ENCODE measurements at places on chromosomes 3 and 15. TPM values are rescaled to one million over a fixed set of nuclear protein-coding genes. Genes with fewer than 3 reads are reported as not detected.

Gene HTR3E
- not detected for total RNA-seq

Gene PLIN1
- total RNA-seq: 1.0 TPM

Gene PLAAT1
- 1.8 TPM for total RNA-seq

Gene GPR176
- 1.8 TPM for total RNA-seq

Gene ACKR2
- total RNA-seq: 0.87 TPM

GRCh38 chr15:33506781-33507296 lies 196.1 kb downstream of the RYR3 start:
- no peak overlapping the region for H3K4me3 ChIP-seq
- H3K27ac ChIP-seq: no peak overlapping the region
- H3K4me1 ChIP-seq: no peaks in the 10 kb centered on the region

GRCh38 chr15:90918034-90918788 lies 14.1 kb downstream of the HDDC3 start:
- no peak for DNase-seq
- no peak overlapping the region for H3K4me3 ChIP-seq
- H3K27me3 ChIP-seq: no peaks in the 10 kb centered on the region
- no peak overlapping the region for H3K27ac ChIP-seq

DNA sequence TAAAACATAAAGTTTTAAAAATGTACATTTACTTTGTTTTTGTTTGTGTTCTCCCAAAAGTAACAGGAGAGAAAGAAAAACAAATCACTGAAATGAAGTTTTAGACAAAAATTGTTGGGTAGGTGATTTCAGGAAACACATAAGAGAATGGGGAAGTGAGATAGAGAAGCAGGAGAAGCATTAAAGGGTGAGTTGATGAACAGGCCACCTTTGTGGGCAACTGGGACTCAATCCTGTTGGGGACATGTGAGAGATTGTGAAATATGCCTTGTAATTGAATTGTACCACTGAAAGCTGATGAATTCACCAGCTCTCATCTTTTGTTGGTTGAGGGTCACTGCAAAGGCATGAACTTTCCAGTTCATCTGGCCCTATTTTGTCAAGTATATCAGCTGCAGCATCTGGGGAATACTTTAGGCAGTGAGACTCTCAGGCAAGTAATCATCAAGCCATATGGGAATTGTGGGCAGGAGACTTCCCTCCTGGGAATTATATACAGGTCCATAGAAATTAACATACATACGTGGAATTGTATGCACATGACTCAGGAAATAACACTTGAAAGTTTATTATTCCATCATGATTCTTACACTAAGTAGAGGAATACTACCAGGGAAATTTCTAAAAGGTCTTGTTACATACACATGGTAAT lies 181.0 kb downstream of the ZBBX start:
- no peak for DNase-seq
- no peaks in the 10 kb centered on the region for H3K36me3 ChIP-seq
- H3K27ac ChIP-seq: no peak overlapping the region
- H3K4me1 ChIP-seq: no peaks in the 10 kb centered on the region

- no peak overlapping the region for H3K27ac ChIP-seq
- H3K27me3 ChIP-seq: no peaks in the 10 kb centered on the region
- no peaks in the 10 kb centered on the region for H3K36me3 ChIP-seq
- H3K4me3 ChIP-seq: no peak overlapping the region
Measured at GRCh38 chr3:112873632-112874031, 27.0 kb upstream of the CD200R1L start.

DNA sequence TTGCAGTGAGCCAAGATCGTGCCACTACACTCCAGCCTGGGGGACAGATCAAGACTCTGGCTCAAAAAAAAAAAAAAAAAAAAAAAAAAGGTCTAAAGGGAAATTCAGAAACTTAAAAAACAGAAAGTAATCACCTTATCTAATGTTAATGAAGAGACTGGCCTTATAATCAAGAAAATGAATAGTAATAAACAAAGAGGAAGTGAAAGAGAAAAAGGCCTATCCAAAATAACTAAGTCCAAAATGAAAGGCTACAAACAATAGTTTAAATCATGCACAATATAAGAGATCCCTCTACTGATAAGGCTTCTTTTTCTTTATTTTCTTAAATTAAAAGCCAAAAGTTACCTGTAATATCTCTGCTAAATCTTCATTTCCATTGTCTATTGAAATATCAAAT lies 37.1 kb upstream of the HDC start:
- H3K4me3 ChIP-seq: no peak overlapping the region
- no peaks in the 10 kb centered on the region for H3K36me3 ChIP-seq
- no peak for DNase-seq
- H3K27ac ChIP-seq: no peak overlapping the region
- no peaks in the 10 kb centered on the region for H3K4me1 ChIP-seq

DNA sequence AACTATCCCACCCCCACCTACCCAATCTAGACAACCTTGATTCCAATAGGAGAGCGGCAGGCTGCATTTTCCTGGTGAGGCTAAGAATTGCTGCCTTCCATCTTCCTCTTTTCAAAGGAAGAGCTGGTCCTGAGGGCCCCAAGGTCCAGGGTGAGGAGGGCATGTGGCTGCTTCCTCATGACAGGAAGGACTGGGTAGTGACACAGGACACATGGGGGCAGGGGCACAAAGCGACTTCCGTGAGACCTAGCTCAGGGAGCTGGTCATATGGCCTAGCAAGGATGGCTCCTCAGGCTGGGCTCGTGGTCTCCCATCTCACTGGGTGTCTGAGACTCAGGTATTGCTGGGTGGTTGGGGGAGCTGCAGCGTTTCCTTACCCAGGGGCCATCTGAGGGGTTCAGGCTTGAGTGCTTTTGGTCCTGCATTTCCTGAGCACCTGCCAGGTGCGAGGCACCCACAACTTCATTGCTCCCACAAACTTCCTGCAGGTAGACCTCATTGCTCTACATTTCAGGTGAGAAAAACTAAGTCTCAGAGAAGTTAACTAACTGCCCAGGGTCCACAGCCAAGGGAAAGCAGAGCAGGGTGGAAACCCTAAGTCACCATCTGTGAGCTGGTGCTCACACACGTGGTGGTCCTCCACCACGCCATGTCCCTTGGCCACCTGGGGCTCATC lies 160.0 kb upstream of the TLE3 start:
- DNase-seq: no peak
- no peak overlapping the region for H3K4me3 ChIP-seq
- no peaks in the 10 kb centered on the region for H3K36me3 ChIP-seq
- peaks cover 2% of the 10 kb centered on the region for H3K4me1 ChIP-seq
- H3K27me3 ChIP-seq: no peaks in the 10 kb centered on the region

- peaks cover 10% of the 10 kb centered on the region for H3K4me1 ChIP-seq
- H3K4me3 ChIP-seq: no peak overlapping the region
- DNase-seq: no peak
- no peak overlapping the region for H3K27ac ChIP-seq
Measured at GRCh38 chr15:63945838-63946298, 100.4 kb downstream of the DAPK2 start.

GRCh38 chr15:75947092-75947491 lies 43.4 kb downstream of the FBXO22 start:
- no peak overlapping the region for H3K4me3 ChIP-seq
- H3K27me3 ChIP-seq: no peaks in the 10 kb centered on the region
- H3K36me3 ChIP-seq: no peaks in the 10 kb centered on the region
- H3K4me1 ChIP-seq: no peaks in the 10 kb centered on the region
- no peak for DNase-seq
- H3K27ac ChIP-seq: no peak overlapping the region

- H3K4me3 ChIP-seq: no peak overlapping the region
- H3K27ac ChIP-seq: no peak overlapping the region
- no peaks in the 10 kb centered on the region for H3K4me1 ChIP-seq
- no peaks in the 10 kb centered on the region for H3K36me3 ChIP-seq
Measured at GRCh38 chr3:183914856-183915255, 30.2 kb upstream of the PARL start.

DNA sequence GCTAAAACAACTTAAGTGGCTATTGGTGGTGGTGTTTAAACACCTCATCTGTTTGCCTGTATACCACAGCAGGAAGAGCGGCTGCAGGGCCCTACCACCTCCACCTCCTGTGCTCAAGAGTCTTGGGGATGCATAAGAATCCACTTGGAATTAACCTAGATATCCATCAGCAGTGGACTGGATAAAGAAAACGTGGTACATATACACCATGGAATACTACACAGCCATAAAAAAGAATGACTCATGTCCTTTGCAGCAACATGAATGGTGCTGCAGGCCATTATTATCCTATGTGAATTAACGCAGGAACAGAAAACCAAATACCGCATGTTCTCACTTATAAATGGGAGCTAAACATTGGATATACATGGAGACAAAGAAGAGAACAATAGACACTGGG lies 76.8 kb downstream of the SETMAR start:
- no peak overlapping the region for H3K4me3 ChIP-seq
- H3K36me3 ChIP-seq: no peaks in the 10 kb centered on the region
- no peaks in the 10 kb centered on the region for H3K27me3 ChIP-seq
- no peak overlapping the region for H3K27ac ChIP-seq

- no peaks in the 10 kb centered on the region for H3K36me3 ChIP-seq
- H3K27me3 ChIP-seq: no peaks in the 10 kb centered on the region
- no peak overlapping the region for H3K27ac ChIP-seq
- DNase-seq: no peak
Measured at GRCh38 chr3:13769422-13769821, 110.4 kb downstream of the WNT7A start.

- H3K36me3 ChIP-seq: no peaks in the 10 kb centered on the region
- no peak overlapping the region for H3K27ac ChIP-seq
- DNase-seq: no peak
- H3K27me3 ChIP-seq: no peaks in the 10 kb centered on the region
Measured at GRCh38 chr3:184040010-184040409, 8.5 kb downstream of the HTR3D start.

DNA sequence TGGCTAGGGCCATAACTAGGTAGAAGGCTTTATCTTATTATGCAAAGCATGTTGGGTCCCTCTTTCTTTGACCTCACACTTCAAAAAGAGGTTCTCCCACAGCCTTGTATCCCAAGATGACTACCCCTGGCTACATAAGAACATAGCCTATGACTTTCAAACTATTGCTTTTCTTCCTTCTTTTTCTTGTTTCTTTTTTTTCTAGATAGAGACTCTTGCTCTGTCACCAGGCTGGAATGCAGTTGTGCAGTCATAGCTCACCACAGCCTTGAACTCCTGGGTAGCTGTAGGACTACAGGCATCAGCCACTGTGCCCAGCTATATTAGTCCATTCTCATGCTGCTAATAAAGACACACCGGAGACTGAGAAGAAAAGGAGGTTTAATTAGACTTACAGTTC lies 47.2 kb downstream of the DIPK2A start:
- no peak for DNase-seq
- no peaks in the 10 kb centered on the region for H3K4me1 ChIP-seq
- no peaks in the 10 kb centered on the region for H3K27me3 ChIP-seq
- H3K27ac ChIP-seq: no peak overlapping the region

DNA sequence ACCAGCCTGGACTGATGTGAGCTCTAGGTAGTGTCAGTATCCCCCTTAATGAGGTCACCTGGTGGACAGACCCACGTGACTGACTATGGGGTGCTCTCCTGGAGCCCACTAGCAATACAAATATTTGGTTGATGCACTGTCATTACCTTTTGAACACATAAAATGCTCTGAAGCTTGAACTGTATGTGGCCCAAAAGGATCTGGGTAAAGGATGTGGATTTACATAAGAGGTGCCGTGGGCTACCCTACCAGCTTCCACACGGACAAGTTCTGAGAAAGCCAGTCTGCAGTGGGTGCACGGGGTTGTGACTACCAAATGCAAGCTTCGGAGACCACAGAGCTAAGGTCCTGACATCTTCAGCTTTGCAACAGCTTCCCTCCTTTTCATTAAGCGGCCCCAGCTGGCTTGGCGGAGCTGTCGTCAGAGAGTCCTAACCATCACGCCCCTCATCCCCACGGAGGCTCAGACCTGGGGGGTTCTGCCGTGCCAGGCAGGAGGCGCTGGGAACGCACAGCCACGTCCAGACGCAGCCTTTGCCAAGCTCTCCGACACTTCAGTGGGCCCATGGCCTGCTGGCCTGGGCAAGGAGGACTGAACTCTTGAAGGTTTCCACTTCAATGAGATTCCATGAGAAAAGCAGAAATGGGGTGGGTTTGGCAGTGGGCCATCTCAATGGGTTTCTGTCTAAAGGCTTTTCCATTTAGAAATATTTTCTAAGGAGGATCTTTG lies 228.3 kb downstream of the ADAMTS17 start:
- H3K36me3 ChIP-seq: no peaks in the 10 kb centered on the region
- peaks cover 17% of the 10 kb centered on the region for H3K4me1 ChIP-seq
- DNase-seq: peak; percentile 71
- H3K27me3 ChIP-seq: no peaks in the 10 kb centered on the region

DNA sequence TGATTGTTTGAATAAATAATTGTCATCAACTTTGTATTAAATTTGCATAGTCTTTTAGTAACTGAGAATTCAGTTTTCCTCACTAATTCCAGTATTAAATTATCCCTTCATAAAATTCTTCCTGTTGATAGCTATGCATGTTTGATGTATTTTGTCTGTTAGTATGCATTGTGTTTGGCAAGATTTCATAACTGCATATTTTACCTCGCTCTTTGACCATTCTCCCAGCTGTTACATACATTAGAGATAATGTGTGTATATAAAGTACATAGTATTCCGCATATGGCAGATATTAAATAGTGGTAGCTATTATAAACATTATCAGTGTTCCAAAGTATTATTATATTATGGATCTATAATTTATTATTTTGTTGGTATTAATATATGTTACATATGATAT lies 10.6 kb upstream of the NFKBIZ start:
- H3K36me3 ChIP-seq: no peaks in the 10 kb centered on the region
- no peaks in the 10 kb centered on the region for H3K27me3 ChIP-seq
- H3K4me1 ChIP-seq: no peaks in the 10 kb centered on the region
- no peak for DNase-seq
- H3K27ac ChIP-seq: no peak overlapping the region

DNA sequence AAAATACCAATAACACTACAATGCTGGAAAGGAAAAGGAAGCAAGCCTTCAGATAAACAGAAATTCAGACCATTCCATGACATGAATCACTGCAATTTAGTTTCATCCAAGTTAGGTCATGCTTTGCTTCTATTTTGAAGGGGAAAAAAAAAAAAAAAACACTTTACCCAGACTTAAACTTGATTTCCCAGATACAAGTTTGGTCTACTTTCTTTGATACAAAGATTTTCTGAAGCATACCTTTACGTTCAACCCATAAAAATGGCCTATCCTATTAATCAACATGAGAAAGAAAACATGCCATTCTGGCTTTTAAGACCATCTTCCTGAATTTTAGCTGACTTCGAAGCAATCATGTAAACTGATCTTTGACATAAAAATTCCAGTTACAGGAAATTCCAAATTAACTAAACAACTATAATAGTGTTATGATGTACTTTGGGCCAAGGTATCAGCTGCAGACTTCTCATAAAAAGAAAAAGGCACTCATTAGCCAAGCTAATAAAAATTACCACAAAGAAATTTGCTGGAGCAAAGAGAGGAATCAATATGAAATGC lies 12.6 kb downstream of the OSBPL10 start:
- no peaks in the 10 kb centered on the region for H3K36me3 ChIP-seq
- no peak overlapping the region for H3K4me3 ChIP-seq
- H3K27ac ChIP-seq: no peak overlapping the region
- no peak for DNase-seq
- no peaks in the 10 kb centered on the region for H3K27me3 ChIP-seq
- no peaks in the 10 kb centered on the region for H3K4me1 ChIP-seq

Measured in ovary (tissue), 10 donors.